ENCODE measurements at places on chromosomes 13 and 19.

DNA sequence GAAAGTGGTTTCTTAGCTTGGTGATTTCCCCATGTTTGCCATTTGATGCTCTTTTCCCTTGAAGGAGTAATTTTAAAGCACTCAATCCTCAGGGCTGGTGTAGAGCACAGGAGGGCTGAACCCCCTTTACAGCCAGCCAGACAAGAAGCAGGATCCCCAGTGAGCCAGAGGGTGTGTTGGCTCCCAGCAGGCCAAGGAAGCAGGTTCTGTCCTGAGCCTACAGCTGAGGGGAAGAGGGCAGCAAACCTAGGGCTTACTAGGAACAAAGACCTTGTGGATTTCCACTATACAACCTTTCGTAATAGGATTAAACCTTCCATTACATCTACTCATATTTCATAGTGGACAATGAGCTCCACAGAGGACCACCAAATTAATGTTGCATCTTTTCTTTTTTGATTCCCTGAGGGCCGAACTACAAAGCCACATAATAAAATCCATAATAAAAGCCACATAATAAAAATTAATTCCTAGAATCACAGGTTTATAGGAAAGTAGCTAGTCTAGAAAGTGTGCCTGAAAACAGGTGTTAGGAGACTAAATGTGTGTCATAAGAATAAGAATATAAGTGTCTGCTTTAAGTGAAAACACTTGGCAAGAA lies 300.2 kb downstream of the DCLK1 start:
- no peaks in the 10 kb centered on the region for H3K27me3 ChIP-seq
- DNase-seq = no peak
- no peak overlapping the region for H3K4me3 ChIP-seq
- no peaks in the 10 kb centered on the region for H3K4me1 ChIP-seq
- no peaks in the 10 kb centered on the region for H3K36me3 ChIP-seq

DNA sequence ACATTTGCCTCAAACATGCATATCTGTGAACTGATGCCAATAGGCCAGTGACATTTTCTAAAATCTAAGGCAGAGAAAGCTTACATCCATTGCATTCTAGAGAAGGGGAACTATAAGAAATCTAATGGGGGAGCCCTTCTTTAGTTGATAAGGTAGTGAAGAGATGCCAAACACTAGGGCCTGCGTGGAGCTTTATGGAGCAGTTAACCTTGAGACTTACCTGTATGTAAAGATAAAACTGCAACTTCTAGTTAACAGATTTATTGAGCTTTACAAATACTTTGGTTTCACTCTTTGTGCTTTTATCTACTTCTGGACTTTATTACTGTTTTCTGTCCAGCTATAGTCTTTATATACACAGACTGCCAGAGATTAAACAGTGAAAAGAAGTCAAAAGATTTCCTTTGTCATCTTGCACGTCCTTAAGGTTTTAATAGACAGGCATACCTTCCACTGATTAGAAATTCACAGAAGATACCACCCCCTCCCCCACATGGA lies 457.6 kb downstream of the KLF12 start:
- H3K36me3 ChIP-seq = peaks cover 3% of the 10 kb centered on the region
- H3K4me3 ChIP-seq = no peak overlapping the region
- no peak for DNase-seq
- peaks cover 9% of the 10 kb centered on the region for H3K4me1 ChIP-seq

DNA sequence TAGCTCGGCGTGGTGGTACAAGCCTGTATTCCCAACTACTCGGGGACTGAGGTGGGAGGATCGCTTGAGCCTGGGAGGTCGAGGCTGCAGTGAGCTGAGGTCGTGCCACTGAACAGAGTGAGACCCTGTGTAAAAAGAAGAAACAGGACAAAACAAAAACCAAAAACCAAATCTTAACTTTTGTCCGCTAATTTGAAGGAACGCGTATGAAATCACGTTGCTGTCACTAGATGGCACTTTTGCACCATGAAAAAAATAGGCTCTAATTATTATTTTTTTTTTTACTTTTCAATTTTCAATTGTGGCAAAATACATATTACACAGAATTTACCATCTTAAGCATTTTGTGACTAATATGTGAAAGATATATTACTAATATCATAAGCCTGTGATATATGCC lies 17.6 kb upstream of the ZNF835 start:
- no peak overlapping the region for H3K4me3 ChIP-seq
- H3K36me3 ChIP-seq = peaks cover 15% of the 10 kb centered on the region
- H3K27me3 ChIP-seq = no peaks in the 10 kb centered on the region
- DNase-seq = no peak
- H3K27ac ChIP-seq = no peak overlapping the region
- no peaks in the 10 kb centered on the region for H3K4me1 ChIP-seq

- no peak overlapping the region for H3K27ac ChIP-seq
- no peak for DNase-seq
- H3K4me1 ChIP-seq = no peaks in the 10 kb centered on the region
- H3K27me3 ChIP-seq = peaks cover 36% of the 10 kb centered on the region
- no peak overlapping the region for H3K4me3 ChIP-seq
These were observed 2.7 kb upstream of the OR7G2 start for GRCh38 chr19:9109959-9110358.

DNA sequence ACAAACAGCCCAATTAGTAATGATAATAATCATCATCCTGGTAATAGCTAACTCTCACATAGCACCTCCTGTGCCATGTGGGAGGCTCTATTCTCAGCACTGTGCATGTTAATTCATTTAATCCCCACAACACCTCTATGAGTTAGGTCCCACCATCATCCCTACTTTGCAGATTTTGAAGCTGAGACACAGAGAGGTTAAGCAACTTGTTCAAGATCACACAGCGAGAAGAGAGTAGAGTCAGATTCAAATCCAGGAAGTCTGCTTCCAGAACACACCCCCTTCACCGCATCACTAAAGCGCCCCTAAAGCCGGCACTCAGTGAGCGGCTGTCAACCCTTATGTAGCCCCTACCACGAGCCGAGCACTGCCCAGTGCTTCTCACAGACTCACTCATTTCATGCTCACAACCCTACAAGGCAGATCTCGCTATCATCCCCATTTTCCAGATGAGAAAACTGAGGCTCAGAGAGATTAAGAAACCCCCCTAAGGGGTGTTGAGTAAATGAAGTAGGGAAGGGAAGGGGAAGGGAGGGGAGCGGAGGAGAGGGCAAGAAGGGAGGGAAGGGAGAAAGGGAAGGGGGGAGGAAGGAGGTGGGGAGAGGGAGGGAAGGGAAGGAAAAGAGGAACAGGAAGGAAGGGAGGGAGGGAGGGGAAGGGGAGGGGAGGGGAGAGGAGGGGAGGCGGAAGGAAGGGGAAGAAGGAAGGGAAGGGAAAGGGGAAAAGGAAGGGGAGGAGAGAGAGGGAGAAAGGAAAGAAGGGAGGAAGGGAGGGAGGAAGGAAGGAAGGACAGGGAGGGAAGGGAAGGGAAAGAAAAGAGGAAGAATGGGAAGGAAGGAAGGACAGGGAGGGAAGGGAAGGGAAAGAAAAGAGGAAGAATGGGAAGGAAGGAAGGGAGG lies 16.4 kb downstream of the EMP3 start:
- H3K4me1 ChIP-seq = no peaks in the 10 kb centered on the region
- no peak overlapping the region for H3K4me3 ChIP-seq
- H3K27me3 ChIP-seq = no peaks in the 10 kb centered on the region
- no peak for DNase-seq
- H3K36me3 ChIP-seq = no peaks in the 10 kb centered on the region

- no peak for DNase-seq
- peaks cover 35% of the 10 kb centered on the region for H3K36me3 ChIP-seq
- H3K27ac ChIP-seq = peak within 1 kb of the TSS; percentile 99
- H3K4me1 ChIP-seq = peaks cover 37% of the 10 kb centered on the region
These were observed at the start of gene LPAR6 for GRCh38 chr13:48412881-48413351. Gene LPAR6 (minus strand): TSS chr13:48413113. CDS start chr13:48412423, 690 bp downstream.
